ENCODE measurements at places on chromosomes 6 and 20.

- H3K4me1 ChIP-seq = peaks cover 7% of the 10 kb centered on the region
- H3K36me3 ChIP-seq = no peaks in the 10 kb centered on the region
- H3K4me3 ChIP-seq = no peak overlapping the region
- H3K27me3 ChIP-seq = no peaks in the 10 kb centered on the region
Observed at GRCh38 chr20:38221119-38221589, 39.4 kb downstream of the KIAA1755 start.

- H3K27me3 ChIP-seq = peaks cover 26% of the 10 kb centered on the region
- no peak overlapping the region for H3K27ac ChIP-seq
- no peaks in the 10 kb centered on the region for H3K36me3 ChIP-seq
- H3K4me1 ChIP-seq = no peaks in the 10 kb centered on the region
- DNase-seq = no peak
Observed at GRCh38 chr6:98039443-98039842, 756.4 kb upstream of the MMS22L start.

- DNase-seq = no peak
- peaks cover 13% of the 10 kb centered on the region for H3K4me1 ChIP-seq
- H3K4me3 ChIP-seq = no peak overlapping the region
- H3K36me3 ChIP-seq = no peaks in the 10 kb centered on the region
- H3K27ac ChIP-seq = no peak overlapping the region
Observed at GRCh38 chr6:135972586-135972985, 121.1 kb downstream of the PDE7B start.

- no peak for DNase-seq
- no peaks in the 10 kb centered on the region for H3K36me3 ChIP-seq
- no peak overlapping the region for H3K27ac ChIP-seq
Observed at GRCh38 chr6:82761674-82762345, 303.8 kb downstream of the UBE3D start.

DNA sequence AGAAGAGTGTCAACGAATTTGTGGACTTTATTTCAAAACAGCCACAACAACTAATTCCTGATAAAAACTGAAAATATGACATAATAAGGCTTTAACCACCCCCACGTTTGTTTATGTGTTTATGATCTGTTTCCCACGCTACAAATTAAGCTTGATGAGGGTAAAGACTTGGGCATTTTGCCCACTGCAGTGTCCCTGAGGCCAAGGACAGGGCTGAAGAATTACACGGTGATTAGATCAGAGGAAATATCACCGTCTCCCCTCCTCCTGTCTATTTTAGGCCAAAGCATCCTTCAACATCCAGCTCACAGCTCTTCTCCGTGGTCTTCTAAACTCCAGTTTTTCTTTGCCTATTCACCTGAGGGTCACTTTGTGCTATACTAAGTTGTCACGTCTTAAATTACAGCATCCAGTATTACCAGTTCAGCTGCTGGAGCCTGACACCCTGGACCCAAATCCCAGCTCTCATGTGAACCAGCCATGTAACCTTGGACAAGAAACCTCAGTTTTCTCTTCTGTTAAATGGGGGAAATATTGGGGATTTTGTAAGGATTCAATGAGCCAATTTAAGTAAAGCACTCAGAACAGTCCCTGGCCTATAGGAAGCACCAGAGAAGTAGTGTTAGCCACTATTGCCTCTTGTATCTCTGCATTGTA is 15.2 kb upstream of the ARFGEF2 start:
- no peaks in the 10 kb centered on the region for H3K27me3 ChIP-seq
- no peak overlapping the region for H3K4me3 ChIP-seq
- no peaks in the 10 kb centered on the region for H3K36me3 ChIP-seq
- peaks cover 5% of the 10 kb centered on the region for H3K4me1 ChIP-seq
- H3K27ac ChIP-seq = no peak overlapping the region

- no peak overlapping the region for H3K4me3 ChIP-seq
- no peaks in the 10 kb centered on the region for H3K36me3 ChIP-seq
- DNase-seq = no peak
Observed at GRCh38 chr6:23681743-23682142, 444.3 kb upstream of the NRSN1 start.

- no peaks in the 10 kb centered on the region for H3K4me1 ChIP-seq
- H3K27me3 ChIP-seq = no peaks in the 10 kb centered on the region
- no peak for DNase-seq
- H3K4me3 ChIP-seq = no peak overlapping the region
- no peak overlapping the region for H3K27ac ChIP-seq
Observed at GRCh38 chr20:15297059-15297875, 959.9 kb upstream of the FLRT3 start.

DNA sequence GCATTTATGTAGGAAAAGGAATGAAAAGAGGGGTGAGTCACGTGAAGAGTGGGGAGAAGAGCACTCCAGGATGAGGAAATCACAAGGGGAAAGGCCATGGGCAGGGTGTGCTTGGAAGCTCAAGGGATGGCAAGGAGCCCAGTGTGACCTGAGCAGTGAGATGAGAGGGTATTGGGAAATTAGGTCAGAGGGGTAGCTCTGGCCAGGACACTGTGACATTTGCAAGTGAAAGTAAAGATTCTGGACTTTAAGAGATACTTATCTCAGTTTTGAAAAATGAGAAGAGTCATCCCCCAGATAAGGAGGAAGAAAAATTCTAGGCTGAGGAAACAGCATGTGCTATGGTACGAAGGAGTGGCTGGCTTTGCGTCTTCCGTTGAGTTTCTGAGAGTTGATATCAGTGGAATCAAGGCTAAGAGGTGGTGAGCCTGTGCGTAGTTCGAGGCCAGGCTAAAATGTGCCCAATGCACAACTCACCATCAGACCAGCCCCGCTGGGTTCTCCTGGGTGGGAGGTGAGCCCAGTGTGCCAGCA is 79.9 kb downstream of the GCLC start:
- H3K36me3 ChIP-seq = no peaks in the 10 kb centered on the region
- peak; percentile 15 for DNase-seq
- H3K27me3 ChIP-seq = no peaks in the 10 kb centered on the region
- H3K4me1 ChIP-seq = peaks cover 25% of the 10 kb centered on the region
- no peak overlapping the region for H3K27ac ChIP-seq
- no peak overlapping the region for H3K4me3 ChIP-seq

GRCh38 chr6:88359530-88360202 is 193.5 kb upstream of the CNR1 start:
- H3K27me3 ChIP-seq = no peaks in the 10 kb centered on the region
- H3K4me1 ChIP-seq = no peaks in the 10 kb centered on the region
- no peak for DNase-seq
- no peak overlapping the region for H3K27ac ChIP-seq
